Stimulated activated CD4-positive, alpha-beta T cell treated with anti-CD3 and anti-CD28 coated beads, Interleukin-15, amount 100 ng/mL, for 48 hours (primary cell): ENCODE measurements at places on chromosomes 16 and 17.

- DNase-seq: no peak
Measured at GRCh38 chr17:19295473-19296135, 58.4 kb downstream of the EPN2 start.

DNA sequence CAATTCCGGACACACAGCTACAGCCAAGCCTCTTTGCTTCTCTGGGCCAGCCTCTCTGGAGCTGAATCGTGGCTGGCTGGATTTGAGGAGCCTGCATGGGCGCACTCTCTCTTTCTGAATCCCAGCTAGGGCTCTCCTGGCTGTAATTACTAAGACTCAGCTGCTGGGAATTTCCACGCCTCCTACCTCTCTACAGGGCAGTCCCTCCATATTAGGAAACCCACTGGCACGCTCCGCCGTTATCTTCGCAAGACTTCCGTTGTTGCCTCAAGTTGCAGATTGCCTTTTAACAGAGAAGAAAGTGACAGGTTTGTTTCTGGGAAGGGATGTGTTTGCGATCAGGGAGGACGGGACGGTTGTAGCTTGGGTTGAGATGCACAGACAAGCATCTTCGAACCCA lies 188.4 kb upstream of the NLRP1 start:
- no peak for DNase-seq

- no peak for DNase-seq
Measured at GRCh38 chr16:84294117-84294516, 561 bp upstream of the WFDC1 start.

GRCh38 chr16:59941594-59941993 lies 1207.5 kb upstream of the GOT2 start:
- no peak for DNase-seq

- no peak for DNase-seq
Measured at GRCh38 chr16:78877114-78877655, 723.4 kb downstream of the MAF start.

GRCh38 chr17:42131981-42132432 lies 9.4 kb downstream of the HSPB9 start:
- DNase-seq: no peak

DNA sequence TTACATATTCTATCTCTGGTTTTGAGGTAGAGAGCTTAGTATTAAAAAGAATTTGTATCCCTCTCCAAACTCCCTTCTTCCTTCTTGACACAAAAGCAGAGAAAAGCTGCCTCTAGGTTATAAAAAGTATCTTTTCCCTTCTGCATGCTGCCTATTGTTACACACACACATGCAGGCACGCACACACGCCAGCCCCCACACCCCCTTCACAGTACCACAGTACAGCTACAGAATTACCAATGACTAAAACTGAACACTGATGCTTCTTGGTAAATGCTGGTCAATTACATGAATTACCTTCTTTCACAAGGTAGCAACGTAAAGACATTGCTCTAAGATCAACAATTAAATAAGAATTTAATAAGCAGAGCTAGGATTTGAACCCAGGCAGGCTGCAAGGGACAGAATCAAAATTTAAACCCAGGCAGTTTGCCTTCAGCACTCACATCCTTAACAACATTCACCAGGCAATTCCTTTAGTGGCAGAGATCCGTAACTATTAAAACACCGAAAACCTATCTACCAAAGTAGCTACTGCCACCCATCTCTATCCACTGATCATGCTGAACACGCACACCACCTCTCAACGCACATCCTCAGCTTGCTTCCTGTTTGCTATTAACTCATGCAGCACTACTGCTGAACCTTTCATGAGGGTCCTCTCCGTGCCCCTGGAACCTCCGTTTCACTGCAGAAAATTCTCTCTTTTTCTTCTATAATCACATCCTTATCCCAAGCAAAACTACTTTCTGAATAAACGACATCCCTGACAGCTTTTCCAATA lies 37.8 kb downstream of the YWHAE start:
- DNase-seq: no peak

GRCh38 chr17:1724351-1724868 lies at the start of gene WDR81:
WDR81 (plus strand) TSS chr17:1724704; CDS start chr17:1724960, 256 bp downstream.
- peak; percentile 81 for DNase-seq

GRCh38 chr17:1785930-1786329 lies 24.1 kb downstream of the SERPINF1 start:
- no peak for DNase-seq

GRCh38 chr16:49800876-49801275 lies 55.0 kb downstream of the ZNF423 start:
- no peak for DNase-seq

DNA sequence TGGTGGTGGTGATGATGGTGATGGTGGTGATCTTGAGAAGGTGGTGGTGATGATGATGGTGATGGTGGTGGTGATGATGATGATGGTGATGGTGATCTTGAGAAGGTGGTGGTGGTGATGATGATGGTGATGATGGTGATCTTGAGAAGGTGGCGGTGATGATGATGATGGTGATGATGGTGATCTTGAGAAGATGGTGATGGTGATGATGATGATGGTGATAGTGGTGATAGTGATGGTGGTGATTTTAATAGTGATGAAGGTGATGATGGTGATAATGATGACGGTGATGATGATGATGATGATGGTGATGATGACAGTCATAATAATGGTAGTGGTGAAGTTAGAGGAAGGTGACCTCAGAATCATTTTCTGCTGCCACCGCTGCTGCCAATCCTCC lies 75.1 kb downstream of the MYH13 start:
- no peak for DNase-seq

- no peak for DNase-seq
Measured at GRCh38 chr17:7029096-7029495, 6.2 kb downstream of the BCL6B start.

DNA sequence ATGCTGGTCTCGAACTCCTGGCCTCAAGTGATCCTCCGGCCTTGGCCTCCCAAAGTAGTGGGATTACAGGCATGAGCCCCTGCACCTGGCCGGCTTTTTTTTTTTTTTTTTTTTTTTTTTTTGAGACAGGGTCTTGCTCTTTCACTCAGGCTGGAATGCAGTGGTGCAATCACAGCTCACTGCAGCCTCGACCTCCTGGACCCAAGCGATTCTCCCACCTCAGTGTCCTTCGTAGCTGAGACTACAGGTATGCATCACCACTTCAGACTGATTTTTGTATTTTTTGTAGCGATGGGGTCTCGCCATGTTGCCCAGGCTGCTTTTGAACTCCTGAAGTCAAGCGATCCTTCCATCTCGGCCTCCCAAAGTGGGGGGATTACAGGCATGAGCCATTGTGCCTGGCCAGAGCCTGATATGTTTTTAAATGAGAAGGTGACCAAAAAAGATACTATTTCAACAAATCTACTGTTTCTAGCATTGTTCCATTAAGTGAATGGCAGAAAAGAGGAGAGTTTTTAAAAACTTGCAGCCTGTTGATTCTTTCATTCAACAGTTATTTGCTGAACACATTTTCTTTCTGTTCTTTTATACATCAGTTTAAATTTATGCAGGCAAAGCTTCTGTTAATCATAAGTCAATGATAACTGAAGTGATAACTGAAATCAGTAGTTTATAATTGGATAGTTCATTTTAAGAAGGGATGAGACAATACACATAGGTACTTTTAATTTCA lies 3.2 kb upstream of the SRSF1 start:
- no peak for DNase-seq

- DNase-seq: no peak
Measured at GRCh38 chr17:68589086-68589485, 12.1 kb downstream of the FAM20A start.

- peak; percentile 15 for DNase-seq
Measured at GRCh38 chr16:80948886-80949493, 57.7 kb downstream of the CMC2 start.

DNA sequence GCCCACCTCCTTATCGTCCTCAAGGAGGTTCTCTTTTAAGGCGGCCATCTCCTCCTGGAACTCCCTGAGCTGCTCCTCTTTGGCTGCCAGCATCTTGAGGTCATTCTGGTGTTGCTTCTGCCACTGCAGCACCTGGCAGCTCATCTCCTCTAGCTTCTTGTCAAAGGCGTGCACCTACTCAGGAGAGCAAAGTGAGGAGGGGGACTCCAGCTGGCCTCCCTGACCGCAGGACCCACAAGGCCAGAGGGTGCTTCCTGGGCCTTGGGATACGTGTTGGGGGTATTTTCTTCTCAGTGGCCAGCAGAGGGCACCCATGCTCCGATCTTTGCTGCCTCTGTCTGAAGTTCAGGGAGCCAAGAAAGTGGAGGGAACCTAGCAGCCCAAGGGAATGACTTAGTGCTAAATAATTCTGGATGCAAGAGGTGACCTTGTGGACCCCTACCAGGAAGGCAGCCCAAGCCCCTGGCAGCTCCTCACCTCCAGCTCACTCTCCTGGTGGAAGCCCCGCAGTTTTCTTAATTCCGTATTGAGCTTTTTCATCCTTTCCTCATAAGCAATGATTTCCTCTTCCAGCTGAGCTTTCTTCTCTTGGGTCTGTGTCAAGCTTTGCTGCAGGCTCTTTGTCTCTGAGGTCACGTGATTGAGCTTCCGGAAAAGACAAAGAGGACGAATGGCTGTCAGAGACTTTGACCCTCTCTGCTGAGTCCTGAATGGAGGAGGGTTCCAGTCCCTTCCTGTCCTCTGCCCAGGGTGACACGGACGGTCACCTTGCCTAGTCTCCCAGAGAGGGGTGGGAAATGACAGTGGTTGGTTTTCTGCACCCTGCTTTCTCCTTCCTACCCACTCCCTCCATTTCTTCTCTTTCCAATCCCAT lies 31.4 kb downstream of the DHX38 start:
- DNase-seq: peak; percentile 20
